ENCODE measurements at places on chromosomes 1 and 21.

GRCh38 chr1:82152356-82153271 lies 351.9 kb downstream of the ADGRL2 start:
- no peak for DNase-seq

- DNase-seq: no peak
These were observed 3.6 kb upstream of the TNFSF4 start for GRCh38 chr1:173210716-173211231.

- no peak for DNase-seq
These were observed 168.9 kb upstream of the C21orf91 start for GRCh38 chr21:17988102-17988437.

DNA sequence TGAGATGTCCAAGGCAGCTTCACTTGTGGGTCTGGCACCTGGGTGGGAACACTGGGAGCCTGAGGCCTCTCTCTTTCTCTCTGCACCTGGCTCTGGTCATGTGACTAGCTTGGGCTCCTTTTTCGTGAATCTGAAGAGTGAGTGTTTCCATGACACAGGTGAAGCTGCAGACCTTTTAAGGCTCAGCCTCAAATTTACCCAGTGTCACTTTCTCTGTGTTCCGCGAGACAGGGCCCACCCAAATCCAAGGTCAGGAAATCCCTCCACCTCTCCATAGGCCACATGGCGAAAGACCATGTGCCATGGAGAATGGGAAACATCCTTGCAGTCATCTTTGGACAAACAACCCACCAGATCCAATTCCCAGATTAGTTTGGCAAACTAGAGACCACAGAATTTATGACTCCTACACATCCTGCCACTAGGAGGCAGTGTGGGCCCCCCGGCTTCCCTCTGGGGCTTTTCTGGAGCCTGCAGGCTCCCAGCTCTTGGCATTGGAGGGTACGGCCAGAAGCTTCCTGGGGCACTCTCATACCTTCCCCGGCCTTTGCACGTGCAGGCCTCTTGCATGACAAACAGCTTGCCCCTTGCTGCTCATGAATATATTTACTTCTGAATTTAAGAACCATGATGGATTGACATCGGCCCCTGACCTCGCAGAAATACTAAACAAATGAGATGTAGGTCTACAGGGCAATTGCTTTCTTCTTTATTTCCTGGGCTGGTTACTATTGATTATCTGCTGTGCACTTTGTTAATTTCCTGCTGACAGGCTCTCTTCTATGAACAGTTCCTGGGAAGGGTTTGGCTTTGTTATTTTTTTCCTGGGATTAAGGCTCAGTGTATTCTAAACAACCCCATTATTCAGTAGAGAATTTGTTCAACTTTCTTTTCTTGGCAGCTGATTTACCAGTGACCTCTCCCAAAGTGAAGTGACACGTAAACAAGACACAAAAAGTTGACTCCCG lies 180.7 kb downstream of the KAZN start:
- DNase-seq: no peak

DNA sequence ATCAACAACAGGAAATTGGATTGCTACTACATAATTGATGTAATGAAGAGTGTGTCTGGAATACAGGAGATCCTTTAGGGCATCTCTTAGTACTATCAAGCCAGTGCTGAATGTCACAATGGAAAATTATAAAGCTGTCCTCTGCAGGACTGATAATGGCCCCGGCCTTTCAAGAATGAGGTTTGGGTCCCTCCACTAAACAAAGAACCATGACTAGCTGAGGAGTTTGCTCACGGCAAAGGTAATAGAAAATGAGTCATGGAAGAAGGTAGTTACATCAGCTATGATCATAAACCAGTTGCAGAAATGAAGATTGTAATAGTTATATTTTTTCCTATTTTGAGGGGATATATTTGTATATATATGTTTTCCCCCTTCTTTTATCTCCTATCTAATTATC lies 145.8 kb downstream of the KCNJ6 start:
- DNase-seq: no peak

Data from stimulated activated CD8-positive, alpha-beta memory T cell treated with anti-CD3 and anti-CD28 coated beads, Interleukin-4, amount 100 ng/mL, for 4 hours (primary cell).